ENCODE measurements at places on chromosomes 13 and 19. TPM values are rescaled to one million over a fixed set of nuclear protein-coding genes. Genes with fewer than 3 reads are reported as not detected.

GRCh38 chr13:95494082-95494681, 58.3 kb upstream of the CLDN10 start:
- no peaks in the 10 kb centered on the region for H3K36me3 ChIP-seq
- peak; percentile 20 for DNase-seq
- H3K4me1 ChIP-seq, result no peaks in the 10 kb centered on the region
- H3K27ac ChIP-seq, result no peak overlapping the region

GRCh38 chr13:37869756-37870488, at the start of gene TRPC4:
TSS of gene TRPC4 (minus strand) at chr13:37869772. CDS start at chr13:37783333, 86,439 bp downstream.
- H3K36me3 ChIP-seq, result peaks cover 1% of the 10 kb centered on the region
- peaks cover 7% of the 10 kb centered on the region for H3K4me1 ChIP-seq
- H3K4me3 ChIP-seq, result peak within 1 kb of the TSS; percentile 50
- no peak for DNase-seq
- peaks cover 29% of the 10 kb centered on the region for H3K27me3 ChIP-seq

Gene NDUFB7
- total RNA-seq, result 87.0 TPM

GRCh38 chr19:1657746-1658145, 5.3 kb upstream of the TCF3 start:
- H3K36me3 ChIP-seq, result no peaks in the 10 kb centered on the region
- peaks cover 8% of the 10 kb centered on the region for H3K4me1 ChIP-seq
- H3K4me3 ChIP-seq, result no peak overlapping the region
- no peak for DNase-seq
- H3K27ac ChIP-seq, result no peak overlapping the region

Gene SLC25A41
- total RNA-seq, result 0.16 TPM

DNA sequence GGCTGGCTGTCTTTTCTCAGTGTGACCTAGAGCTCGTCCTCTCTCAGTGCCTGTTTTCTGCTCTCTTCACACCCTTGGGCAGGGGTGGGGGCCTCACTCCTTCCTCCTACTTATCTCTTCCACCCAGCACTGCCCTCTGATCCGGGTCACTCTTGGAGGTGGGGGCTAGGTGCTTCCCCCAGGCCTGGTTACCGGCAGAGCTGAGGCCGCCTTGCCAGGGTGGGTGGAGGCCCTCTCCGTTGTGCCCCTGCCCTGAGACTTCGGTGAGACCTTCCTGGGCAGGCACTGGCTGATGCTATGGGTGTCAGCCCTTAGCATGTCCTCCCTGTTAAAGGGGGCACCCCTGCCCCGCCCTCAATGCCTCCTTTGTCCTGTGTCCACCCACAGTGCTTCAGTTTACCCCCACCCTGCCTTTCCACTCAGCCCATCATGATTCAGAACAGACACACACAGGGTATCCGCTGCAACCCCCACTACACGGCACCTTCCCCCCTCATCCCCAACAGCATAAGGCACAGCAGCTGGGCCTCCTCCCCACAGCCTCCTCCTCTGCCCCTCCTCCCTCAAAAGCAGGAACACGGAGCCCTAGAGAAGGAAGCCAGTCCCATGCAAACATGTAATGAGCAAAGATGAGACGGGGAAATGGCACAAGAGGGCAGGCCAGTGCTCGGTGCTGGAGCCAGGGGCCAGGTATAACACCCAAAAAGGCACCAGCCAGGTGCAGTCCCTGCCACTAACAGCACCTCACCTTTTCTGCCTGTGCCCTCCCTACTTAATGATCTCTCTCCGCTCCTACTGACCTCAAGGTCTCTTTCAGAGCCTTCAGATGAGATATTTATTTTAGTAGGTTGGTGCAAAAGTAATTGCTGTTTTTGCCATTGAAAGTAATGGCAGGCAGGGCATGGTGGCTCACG, 9.8 kb downstream of the ZGLP1 start:
- no peak overlapping the region for H3K4me3 ChIP-seq
- DNase-seq, result no peak
- peaks cover 29% of the 10 kb centered on the region for H3K27me3 ChIP-seq
- H3K4me1 ChIP-seq, result peaks cover 25% of the 10 kb centered on the region
- no peak overlapping the region for H3K27ac ChIP-seq

- H3K36me3 ChIP-seq, result no peaks in the 10 kb centered on the region
- no peak for DNase-seq
- peaks cover 14% of the 10 kb centered on the region for H3K4me1 ChIP-seq
- H3K4me3 ChIP-seq, result no peak overlapping the region
- H3K27ac ChIP-seq, result no peak overlapping the region
- no peaks in the 10 kb centered on the region for H3K27me3 ChIP-seq
These were observed 22.1 kb upstream of the GGACT start for GRCh38 chr13:100610391-100611347.

DNA sequence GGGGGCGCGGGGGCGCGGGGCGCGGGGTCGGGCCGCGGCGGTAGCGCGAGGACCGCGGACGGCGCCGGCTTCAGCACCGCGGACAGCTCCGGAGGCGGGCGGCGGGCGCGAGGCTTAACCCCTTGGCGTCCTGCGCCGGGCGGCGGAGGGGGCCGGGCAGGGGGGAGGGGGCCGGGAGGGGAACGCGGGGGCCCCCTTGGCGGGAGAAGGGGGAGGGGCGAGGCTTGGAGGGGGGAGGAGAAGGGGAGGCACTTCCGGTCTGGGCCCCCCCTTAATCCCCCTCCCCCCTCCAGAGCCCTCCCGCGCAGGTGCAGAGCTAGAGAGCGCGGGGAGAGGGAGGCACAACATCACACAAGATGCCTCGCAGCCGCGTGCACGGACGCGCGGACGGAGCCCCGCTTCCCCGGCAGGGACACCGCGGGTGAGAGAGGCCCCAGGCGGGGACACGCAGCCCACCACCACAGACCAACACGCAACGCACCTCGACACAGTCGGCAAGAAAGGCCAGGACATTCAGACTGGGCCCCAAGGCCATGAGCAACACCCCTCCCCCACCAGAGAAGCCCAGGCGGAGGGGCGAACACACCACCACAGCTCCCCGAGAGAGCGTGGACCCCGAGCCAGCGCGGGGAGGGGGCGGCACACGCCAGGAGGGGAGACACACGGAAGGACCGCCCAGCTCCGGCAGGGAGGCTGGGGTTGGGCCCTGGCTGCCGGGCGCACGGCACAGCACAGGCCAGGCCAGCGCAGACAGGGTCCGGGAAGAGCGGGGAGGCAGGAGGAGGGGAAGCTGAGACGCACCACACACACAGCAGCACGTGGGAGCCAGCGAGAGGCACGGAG, 24.1 kb downstream of the SHANK1 start:
- no peaks in the 10 kb centered on the region for H3K4me1 ChIP-seq
- peaks cover 72% of the 10 kb centered on the region for H3K27me3 ChIP-seq
- DNase-seq, result peak; percentile 37
- no peak overlapping the region for H3K4me3 ChIP-seq

- DNase-seq, result peak; percentile 57
- no peak overlapping the region for H3K4me3 ChIP-seq
- peaks cover 11% of the 10 kb centered on the region for H3K4me1 ChIP-seq
- peaks cover 6% of the 10 kb centered on the region for H3K36me3 ChIP-seq
- H3K27me3 ChIP-seq, result peaks cover 35% of the 10 kb centered on the region
- no peak overlapping the region for H3K27ac ChIP-seq
These were observed 46.4 kb downstream of the CELF5 start for GRCh38 chr19:3270902-3271301.

DNA sequence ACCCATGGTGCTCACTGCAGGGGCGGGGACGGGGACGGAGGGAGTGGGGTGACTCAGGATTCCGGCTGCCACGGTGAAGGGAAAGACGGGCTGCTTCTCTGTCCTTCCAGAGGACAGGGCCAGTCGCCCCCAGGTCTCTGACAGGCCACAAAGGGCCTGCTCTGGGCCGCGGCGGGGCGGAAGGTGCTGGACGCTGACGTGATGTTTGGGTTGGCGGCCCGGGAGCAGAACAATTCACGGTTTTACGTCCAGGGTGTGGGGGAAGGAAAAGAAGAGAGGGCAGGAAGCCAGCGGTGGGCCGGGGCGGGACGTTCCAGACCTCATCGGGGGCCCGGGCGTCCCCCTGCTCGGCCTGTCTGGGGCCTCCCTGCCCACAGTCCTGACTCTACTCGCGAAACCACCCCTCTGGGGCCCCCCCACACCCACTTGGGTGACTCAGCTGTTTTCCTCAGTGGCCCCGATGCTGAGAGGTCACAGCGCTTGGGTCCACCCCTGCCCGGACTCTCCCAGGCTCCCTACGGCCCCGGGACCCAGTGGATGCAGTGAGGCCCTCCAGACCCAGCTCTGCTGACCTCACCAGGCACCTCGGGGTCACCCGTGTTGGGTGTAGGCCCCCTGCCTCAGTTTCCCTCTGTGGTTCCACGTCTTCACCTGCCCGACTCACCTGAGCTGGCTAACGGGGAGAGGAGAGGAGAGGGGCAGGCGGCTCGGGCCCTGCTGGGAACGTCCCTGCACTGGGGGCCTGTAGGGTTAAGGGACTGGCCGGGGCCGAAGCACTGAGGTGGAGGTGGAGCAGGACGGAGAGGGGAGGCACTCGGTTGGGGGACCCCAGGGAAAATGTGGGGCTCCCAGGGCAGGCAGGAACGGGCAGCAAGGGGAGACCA, 29.2 kb downstream of the PIP5K1C start:
- no peaks in the 10 kb centered on the region for H3K27me3 ChIP-seq
- H3K4me3 ChIP-seq, result peak overlapping the region; percentile 74
- no peak overlapping the region for H3K27ac ChIP-seq

GRCh38 chr13:110705826-110706569, at the start of gene CARS2:
TSS of gene CARS2 (minus strand) at chr13:110706116. CDS start at chr13:110706093, 23 bp downstream.
- peaks cover 4% of the 10 kb centered on the region for H3K36me3 ChIP-seq
- peak; percentile 95 for DNase-seq
- H3K4me1 ChIP-seq, result peaks cover 42% of the 10 kb centered on the region
- H3K4me3 ChIP-seq, result peak within 1 kb of the TSS; percentile 93
- peak within 1 kb of the TSS; percentile 89 for H3K27ac ChIP-seq

DNA sequence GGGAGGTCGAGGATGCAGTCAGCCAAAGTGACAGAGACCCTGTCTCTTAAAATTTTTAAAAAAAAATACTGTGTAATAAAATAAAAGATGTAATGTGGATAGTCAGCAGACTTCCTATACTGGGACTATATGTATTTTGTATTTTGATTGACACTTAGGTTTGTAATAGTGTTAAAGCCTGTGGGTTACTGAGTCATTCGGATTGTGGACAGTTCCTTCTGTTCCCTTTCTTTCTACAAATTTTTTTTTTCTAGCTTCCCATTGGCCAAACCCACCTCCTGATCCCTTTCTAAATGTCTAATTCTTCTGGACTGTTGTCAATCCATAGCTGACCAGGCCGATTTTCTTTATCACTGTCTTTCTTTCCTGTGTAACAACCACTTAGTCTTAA, 108.0 kb downstream of the DNAJC3 start:
- DNase-seq, result no peak
- no peaks in the 10 kb centered on the region for H3K27me3 ChIP-seq
- peaks cover 15% of the 10 kb centered on the region for H3K36me3 ChIP-seq
- no peak overlapping the region for H3K27ac ChIP-seq

Gene HSPH1
- total RNA-seq, result 89.5 TPM

GRCh38 chr19:39410831-39411080, 1.7 kb upstream of the PLEKHG2 start:
- H3K27me3 ChIP-seq, result no peaks in the 10 kb centered on the region
- peak overlapping the region; percentile 88 for H3K4me3 ChIP-seq
- peaks cover 22% of the 10 kb centered on the region for H3K36me3 ChIP-seq
- peaks cover 49% of the 10 kb centered on the region for H3K4me1 ChIP-seq
- peak overlapping the region; percentile 100 for H3K27ac ChIP-seq

- no peaks in the 10 kb centered on the region for H3K36me3 ChIP-seq
- no peak for DNase-seq
- no peaks in the 10 kb centered on the region for H3K4me1 ChIP-seq
- no peak overlapping the region for H3K27ac ChIP-seq
- H3K4me3 ChIP-seq, result no peak overlapping the region
These were observed 65.2 kb upstream of the TNFRSF19 start for GRCh38 chr13:23505007-23505406.

DNA sequence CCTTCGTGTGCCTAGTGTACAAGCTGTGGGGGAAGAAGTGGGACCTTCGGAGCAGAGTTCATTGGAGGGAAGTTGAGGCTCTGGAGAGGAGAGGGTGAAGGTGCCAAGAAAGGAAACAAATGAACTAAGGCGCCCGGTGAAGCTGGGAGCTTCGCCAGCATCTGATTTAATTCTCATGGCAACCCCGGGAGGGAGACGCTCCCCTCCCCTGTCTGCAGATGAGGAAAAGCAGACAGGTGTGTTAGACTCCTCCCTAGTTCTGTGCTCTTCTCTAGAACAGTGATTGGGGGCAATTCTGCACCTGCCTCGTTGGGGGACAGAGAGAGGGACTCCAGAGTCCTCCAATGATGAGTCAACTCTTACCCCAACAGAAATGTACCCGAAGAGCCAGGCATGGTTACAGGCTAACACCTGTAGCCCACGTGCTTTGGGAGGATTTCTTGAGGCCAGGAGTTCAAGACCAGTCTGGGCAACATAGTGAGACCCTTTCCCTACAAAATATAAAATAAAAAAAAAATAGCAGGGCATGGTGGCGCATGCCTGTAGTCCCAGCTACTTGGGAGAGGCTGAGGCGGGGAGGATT, 4.2 kb downstream of the SSC5D start:
- H3K27me3 ChIP-seq, result no peaks in the 10 kb centered on the region
- peaks cover 3% of the 10 kb centered on the region for H3K4me1 ChIP-seq
- no peak overlapping the region for H3K27ac ChIP-seq
- no peak for DNase-seq
- no peak overlapping the region for H3K4me3 ChIP-seq

Gene CD177
- total RNA-seq, result not detected

DNA sequence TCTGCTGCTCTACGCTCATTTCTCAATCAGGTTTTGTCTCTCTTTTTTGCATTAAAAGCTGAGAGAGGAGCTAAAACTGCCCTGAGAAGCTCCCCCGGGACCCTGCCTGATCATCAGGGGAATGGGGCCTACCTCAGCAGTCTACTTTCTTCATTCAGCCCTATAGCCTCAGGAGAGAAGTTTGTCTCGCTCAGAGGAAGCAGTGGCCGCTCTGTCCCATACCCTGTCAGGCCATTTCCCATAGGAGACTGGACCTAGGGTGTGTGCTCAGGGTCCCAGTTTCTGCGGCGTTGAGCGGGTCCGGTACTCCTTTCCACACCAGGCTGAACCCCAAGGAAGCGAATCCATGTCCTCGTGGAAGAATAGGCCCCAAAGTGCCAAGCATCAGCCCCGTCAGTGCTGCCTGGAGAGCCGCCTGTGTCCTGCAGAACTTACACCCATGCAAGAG, 21.7 kb downstream of the UBE2L5 start:
- DNase-seq, result no peak
- H3K27me3 ChIP-seq, result peaks cover 13% of the 10 kb centered on the region
- H3K4me3 ChIP-seq, result no peak overlapping the region
- H3K27ac ChIP-seq, result no peak overlapping the region

DNA sequence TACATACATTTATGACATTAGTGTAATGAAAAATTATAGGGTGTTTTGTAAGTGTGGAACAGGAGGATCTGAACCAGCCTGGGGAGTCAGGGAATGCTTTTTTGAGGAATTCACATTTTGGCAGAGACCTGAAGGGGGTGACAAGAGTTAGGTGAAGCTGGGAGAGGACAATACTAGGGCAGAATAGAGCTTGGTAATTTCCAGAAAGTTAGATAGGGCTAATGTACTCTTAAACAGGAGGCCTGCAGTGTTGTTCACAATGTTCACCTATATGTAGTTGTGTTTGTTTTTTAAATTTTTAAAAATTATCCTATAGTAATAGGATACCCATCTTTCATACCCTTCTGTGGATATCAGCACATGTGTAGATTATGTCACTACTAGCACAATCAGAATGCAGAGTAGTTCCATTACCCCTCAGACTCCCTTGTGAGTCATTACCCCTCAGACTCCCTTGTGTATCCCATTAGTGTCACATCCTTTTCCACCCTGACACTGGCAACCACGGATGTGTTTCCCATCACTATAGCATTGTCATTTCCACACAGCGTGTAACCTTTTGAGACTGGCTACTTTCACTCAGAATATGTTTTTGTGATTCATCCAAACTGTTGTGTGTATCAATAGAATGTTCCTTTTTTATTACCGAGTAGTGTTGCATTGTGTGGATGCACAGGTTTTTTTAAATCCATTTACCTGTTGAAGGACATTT, 43.1 kb downstream of the PCCA start:
- H3K36me3 ChIP-seq, result no peaks in the 10 kb centered on the region
- H3K4me1 ChIP-seq, result peaks cover 32% of the 10 kb centered on the region
- no peak overlapping the region for H3K27ac ChIP-seq
- peak; percentile 51 for DNase-seq
